HS-27A (cell line): ENCODE measurements at places on chromosomes 5 and 9.

DNA sequence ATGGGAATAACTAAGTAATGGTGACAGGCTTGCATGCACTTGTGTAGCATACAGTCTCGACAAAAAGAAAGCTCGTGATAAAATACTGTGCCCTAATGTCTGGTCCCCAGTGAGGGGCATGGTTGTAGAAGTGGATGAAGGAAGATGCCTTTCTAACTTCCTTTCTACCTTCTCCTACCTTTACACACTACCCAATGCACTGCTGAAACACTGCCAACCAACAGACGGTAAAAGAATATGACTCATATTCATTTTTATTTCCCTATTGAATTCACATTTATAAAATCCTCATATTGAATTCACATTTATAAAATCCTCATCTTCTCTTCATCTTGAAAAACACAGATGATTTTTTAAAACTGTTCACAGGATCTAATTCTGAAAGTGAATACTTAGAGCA, 223.0 kb downstream of the PJA2 start:
- no peak for DNase-seq

DNA sequence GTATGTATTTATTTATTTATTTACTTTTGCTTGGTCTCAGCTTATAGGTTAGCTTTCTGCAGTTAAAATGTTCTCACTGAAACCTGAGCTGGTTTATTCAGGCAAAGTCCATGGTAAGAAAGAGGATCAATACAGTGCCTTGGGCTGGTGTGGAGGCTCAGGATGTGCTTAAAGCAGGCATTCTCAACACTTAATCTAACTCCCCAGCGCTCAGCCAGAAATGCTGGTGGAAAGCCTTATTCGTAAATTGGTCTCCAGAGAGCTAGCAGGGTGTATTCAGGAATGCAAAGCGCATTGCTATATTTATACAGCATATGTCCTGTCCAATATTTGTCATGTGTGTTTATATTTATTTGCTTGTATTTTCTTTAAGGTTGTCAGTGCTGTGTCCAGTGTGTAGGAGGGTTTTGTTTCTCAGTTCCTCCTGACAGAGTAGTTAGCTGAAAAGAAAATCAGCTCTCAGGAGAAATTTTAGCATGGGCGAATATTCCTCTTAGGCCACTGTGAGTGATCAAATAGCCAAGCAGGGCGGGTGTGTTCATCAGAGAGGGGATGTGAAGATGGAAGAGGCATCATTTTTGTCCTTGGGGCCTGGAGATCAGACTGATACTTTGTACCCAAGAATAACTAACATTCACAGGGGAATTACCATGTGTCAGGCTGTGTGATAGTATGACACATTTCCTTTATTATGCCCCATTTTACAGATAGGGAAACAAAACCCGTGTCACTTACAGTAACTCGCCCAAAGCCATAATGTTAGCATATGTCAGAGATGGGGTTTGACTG, 65.8 kb downstream of the DOCK2 start:
- DNase-seq: no peak

- no peak for DNase-seq
Observed at GRCh38 chr5:111747337-111747736, 9.7 kb downstream of the NREP start.

DNA sequence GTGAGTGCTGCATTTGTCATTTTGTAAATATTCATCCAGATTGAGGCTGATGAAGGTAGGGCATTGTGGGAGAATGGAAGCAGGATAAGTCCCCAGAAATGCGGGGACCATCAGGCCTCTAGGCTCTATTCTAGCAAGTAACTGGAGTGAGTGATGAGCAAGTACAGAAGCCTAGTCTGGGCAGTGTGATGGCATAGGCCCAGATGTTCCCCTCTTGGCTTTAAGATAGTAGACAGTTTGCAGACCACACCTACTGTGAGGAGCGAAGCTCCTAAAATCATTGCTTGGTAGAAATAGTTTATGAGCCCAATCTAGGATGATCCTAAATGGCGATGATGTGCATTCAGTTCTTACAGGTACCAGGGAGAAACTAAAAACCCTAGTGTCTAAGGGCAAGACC, 24.3 kb downstream of the NDFIP1 start:
- no peak for DNase-seq

GRCh38 chr9:131393622-131394463, at the start of gene PRRC2B:
PRRC2B (plus strand) TSS chr9:131394086; CDS start chr9:131430145, 36,059 bp downstream.
- DNase-seq: no peak

DNA sequence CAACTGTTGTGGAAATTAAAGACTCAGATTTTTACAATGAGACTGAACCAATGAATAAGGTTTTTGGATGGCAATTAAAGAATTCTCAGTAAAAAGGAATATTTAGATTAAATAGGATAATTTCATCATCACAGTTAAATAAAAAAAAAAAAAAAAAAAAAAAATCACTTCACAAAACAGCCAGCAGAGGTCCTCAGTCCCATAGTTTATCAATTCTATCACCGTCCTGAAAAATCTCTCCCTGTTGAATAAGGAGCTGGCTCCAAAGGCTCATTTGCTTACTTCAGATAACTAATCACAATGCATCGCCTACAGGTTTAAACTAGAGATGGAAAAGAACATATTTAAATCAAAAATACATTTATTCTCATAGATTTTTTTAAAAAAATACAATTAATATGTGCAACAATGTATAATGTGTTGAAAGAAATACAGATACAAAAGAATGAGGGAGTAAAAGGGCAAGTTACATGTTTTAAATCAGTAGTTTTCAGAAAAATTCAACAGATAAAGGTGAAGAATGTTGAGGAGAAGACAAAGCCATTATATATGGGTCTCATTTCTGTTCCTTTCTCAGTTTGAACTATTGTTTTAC, 175.8 kb upstream of the CHD1 start:
- no peak for DNase-seq

DNA sequence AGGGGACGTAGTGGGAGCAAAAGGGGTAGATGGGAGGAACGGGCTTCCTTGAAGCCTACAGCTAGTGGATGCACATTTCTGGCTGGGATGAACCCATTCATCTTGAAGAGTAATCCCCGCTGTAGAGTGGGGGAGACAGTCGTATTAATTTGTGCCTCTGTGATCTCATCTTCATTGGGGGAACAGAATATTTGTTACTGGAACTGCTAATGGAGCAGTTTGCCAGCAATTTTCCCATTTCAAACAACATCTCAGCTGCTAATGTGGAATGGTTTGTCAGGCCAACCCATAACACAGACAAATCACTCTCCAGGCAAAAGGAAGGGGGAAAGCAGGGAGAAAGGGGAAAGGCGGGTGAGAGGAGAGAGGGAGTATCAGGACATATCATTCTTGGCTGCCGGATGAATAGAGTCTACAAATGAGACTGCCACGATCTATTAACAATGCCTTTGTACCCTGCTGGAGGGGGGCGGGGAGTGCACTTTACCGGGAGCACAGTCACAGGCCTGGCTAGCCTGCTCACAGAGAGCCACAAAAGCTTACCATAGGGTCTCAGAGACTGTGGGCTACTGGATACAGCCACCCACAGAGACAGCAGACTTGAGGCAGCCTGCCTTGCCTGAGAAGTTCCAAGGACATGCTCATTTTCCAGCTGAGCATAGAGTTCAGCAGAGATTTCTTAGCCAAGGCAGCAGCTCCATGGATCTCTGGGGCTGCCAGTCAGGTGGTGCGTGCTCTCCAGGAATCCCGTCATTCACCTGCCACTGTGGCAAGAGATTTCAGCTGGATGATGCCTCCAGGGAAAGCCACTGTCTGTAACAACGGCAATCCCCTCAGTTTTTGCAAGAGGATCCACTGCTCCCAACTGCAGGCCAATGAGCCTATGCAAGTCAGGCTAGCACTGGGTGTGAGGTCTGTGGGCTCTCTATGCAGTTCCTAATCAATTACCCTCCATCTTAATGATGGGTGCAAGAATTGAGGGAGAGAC, 217.7 kb upstream of the PANK3 start:
- DNase-seq: no peak

- DNase-seq: no peak
Observed at GRCh38 chr5:2317540-2317939, 433.9 kb downstream of the IRX2 start.

- DNase-seq: no peak
Observed at GRCh38 chr5:10220248-10220647, 29.4 kb downstream of the ATPSCKMT start.

GRCh38 chr9:88742905-88743304, 207.9 kb downstream of the NXNL2 start:
- DNase-seq: no peak

- DNase-seq: no peak
Observed at GRCh38 chr5:55993013-55993412, 1.8 kb downstream of the IL6ST start.

DNA sequence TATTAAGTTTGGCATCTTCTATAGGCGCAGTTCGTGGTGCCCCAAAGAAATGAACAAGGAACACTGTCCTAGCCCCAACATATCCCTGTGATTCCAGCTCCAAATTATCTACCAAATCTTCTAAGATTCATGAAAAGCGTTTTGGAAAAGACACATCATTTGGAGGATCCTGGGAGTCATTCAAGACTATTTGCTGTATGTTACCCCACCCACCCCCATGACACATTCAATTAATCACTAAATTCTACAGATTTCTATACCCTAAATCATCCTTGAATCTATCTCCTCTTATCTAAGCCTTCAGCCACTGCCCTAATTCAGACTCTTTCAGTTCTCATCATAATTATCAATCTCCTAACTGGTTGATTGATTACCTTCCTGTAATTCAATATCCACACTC, 5.5 kb upstream of the RUSC2 start:
- no peak for DNase-seq

- DNase-seq: no peak
Observed at GRCh38 chr5:172527559-172527958, 73.2 kb upstream of the SH3PXD2B start.

DNA sequence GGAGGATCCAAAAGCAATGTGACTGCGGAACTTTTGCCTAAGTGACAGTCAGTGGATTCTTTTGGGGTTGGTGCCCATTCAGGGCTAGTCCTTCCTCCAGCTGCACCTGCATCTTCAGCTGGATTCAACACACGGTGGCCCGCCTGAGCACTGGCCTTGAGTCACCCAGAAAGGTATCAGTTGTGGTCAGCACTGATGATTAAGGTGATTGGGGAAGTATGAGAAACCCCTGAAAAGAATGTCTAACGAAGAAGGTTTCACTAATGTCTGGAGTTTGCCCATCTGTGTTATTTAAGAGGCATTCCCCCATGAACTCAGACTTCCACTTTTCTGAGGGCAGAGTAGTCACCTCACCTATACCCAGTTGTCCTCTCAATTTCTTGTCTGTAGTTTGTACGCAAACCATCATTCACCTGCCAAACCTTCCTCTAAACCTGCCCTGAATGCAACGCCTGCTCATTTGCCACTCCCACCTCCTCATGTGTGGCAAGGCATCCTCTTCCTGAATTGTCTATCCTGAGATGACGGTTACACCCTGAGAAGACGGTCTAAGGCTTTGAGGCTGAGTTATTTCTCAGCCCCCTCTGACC, 27.2 kb downstream of the CSF2 start:
- no peak for DNase-seq

DNA sequence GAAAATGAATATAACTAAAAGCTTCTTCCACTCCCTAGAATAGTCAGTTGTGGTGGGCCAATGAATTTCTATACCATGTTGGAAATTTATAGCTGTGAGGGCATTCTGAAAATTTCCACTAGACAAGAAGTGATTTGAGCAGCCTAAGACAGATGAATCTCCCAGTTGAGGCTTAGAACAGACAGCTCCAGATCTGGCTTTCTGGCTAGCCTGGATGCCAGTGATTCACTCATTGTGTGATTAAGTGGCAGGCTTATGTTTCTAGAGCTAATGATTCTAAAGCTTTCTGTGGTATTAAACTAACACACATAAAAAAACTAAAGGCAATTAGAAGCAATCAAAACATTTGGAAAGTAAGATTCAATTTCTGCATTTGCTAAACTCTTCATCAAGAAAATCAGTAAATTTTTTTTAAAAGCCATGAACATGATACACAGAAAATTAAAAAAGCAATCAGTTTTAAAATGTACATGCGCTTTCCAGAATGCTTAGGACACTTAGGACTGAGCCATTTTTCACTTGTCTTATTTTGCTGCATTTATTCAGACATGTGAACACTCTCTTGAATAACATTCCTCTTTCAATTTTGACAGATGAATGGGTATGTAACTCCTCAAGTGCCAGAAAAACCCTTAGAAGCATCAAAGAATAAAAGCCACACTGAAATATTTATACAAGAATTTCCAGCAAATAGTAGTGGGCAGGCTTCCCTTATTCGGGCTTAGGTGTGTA, 100.5 kb upstream of the GNAQ start:
- no peak for DNase-seq

DNA sequence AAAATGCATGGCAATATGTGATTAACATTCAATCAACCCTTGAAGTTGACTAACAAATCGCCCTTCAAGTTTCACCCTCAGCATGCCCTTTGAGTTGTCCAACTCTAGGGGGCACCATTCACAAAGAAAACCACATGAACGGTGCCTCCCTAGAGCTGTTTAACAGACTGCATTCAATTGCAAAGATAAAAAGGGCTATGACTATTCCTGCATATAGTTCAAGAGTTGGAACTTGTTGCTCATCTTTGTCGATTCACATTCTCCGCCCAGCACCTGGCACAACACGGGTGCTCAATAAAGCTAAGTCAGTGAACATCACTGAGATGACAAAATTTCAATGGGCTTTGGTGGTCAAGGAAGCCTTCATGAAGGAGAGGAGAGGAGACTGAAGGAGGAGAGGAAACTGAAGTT, 69.6 kb upstream of the SLC30A5 start:
- DNase-seq: no peak

GRCh38 chr5:129803403-129803802, 55.5 kb downstream of the MINAR2 start:
- DNase-seq: no peak

DNA sequence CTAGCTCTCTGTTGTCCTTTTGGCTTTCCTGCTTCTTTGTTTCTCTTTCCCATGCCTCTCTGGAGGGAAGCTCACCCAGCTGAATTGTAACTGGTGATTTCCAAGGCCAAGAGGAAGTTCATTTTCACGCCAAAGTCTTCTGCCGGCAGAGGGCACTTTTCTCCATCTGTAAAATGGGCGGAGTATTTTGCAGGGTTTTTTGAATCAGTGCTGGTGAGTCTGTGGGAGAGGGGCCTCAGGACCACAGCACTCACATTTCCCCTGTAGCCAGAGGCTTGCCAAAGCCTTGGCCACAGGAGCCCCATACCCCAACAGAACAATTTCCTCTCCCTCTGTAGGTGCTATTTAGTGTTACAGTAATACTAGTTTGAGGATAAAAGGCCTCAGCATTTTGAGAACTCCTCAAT, 42.3 kb upstream of the MATR3 start:
- no peak for DNase-seq

GRCh38 chr9:90900130-90900529, 98.5 kb downstream of the SYK start:
- no peak for DNase-seq

DNA sequence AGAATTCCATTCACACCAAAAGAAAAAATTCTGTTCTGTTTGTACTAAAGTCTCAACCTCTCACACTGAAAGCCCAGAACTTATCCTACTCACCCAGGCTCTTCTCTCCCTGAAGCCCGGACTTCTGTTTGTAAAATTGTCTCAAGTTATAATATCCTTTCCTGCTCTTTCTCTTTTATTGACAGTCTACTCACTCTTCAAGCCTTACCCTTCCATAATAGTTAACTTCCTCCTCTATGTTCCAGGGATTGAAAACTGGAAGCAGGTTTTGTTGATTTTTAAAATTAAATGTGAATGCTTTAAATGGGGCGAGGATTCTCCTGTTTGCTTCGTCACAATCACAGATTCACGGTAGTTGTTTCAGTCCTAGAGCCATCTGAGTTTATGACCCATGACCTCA, 51.7 kb upstream of the CCDC112 start:
- no peak for DNase-seq
